CD4-positive, alpha-beta T cell treated with Interleukin-4 for 4 hours (primary cell): ENCODE measurements at places on chromosomes 13 and 19.
A peak's percentile ranks its signal among the peaks of the same experiment; 100 is the strongest.

GRCh38 chr19:13302526-13303270 lies 152.5 kb downstream of the IER2 start:
- no peak for DNase-seq

- no peak for DNase-seq
Measured at GRCh38 chr13:79646880-79647279, 165.9 kb downstream of the NDFIP2 start.

- no peak for DNase-seq
Measured at GRCh38 chr13:113121928-113122471, 599 bp upstream of the F10 start.

DNA sequence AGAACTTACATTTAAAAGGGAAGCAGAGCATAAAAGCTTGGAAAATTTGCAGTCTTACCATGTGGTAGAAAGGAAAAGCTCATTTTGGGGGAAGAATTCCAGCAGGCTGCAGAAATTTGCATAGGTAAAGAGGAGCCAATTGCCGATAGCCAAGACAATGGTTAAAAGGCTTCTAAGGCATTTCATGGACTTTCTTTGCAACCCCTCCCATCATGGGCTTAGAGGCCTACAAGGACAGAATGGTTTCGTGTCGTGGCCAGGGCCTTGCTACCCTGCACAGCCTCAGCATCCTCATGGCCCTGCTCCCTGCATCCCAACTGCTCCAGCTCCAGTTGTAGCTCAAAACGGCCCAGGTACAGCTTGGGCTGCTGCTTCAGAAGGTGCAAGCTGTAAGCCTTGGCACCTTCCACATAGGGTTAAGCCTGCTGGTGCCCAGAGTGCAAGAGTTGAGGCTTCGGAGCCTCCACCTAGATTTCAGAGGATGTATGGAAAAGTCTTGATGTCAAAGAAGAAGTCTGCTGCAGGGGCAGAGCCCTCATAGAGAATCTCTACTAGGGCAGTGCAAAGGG lies 420.3 kb downstream of the PCDH17 start:
- no peak for DNase-seq

DNA sequence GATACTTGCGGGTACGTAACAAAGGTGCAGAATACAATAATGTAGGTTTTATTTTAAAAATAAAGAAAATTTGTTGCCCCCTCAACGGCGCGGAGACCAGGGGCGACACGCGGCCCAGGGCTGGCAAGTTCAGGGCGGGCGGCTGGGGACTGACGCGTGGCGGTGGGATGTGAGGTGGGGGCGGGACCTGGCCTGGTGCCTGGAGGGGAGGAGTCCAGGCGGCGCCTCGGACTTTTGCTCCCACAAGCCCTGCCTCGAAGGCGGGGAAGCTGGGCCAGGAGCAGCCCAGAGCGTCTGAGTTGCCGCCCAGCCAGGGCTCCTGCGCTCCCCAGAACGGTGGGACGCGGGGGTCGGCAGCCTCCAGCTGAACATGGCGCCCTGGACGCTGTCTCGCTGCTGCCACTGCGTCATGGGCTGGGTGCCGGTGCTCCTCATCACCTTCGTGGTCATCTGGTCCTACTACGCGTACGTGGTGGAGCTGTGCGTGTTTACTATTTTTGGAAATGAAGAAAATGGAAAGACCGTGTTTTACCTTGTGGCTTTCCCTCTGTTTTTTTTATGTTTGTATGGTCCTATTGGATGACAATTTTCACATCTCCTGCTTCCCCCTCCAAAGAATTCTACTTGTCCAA lies 1122.8 kb upstream of the ATXN8OS start:
- no peak for DNase-seq

- peak; percentile 7 for DNase-seq
Measured at GRCh38 chr13:77810430-77810829, 108.2 kb downstream of the EDNRB start.

GRCh38 chr13:48155848-48156247 lies 60.9 kb upstream of the MED4 start:
- DNase-seq: peak; percentile 91

GRCh38 chr19:54257116-54257480 lies at the start of gene LILRB5:
LILRB5 (minus strand) TSS chr19:54257273; CDS start chr19:54257193, 80 bp downstream.
- DNase-seq: no peak

DNA sequence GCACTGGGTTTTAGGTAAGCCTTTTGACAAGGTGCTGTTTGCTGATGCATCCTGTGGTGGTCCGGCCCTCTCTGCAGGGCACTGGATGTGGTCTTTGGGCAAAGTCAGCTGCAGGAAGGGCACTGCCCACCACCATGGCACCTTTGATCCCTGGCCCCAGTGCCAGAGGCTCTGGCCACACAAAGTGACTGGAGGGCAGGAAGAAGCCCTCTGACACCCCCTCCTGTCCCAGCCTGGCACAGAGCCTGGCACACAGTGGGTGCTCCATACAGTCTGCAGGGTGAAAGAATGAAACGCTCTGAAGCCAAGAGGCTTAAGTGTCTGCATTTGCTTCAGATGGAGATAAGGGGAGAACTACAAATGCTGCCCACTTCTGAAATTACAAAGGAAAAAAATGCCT lies 47.6 kb upstream of the CNMD start:
- no peak for DNase-seq

DNA sequence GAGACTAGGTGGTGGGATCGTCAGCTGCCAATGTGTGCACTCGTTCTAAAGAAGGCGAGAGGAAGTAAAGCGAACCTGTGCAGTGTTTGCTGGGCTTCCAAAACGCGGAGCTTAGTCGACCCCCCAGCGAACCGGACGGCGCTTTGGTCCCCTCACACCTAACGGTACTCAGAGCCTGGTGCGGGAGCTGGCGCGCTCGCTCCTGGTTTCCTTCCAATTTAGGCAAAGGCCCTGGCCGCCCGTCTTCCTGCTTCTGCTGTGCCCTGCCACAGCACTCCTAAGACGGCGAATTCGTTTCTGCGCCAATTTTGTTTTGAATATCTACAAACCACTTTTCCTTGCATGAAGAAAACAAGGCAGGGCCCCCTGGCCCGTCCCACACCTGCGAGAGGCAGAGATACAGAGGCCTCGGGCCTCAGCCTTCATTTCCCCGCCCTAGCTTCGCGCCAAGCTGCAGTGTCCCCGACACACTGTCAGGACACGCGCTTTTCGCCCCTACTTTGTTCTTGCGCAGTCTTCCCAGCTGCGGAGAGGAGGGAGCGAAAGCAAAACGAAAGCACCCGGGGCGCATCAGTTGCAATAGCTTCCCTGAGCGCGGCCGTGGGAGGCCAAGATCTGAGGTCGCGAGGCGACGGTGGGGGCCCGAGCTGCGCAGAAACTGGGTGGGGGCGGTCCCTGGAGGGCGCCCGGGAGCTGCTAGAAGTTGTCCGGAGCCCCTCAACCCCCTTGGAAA lies 111.9 kb downstream of the KCNRG start:
- peak; percentile 56 for DNase-seq

DNA sequence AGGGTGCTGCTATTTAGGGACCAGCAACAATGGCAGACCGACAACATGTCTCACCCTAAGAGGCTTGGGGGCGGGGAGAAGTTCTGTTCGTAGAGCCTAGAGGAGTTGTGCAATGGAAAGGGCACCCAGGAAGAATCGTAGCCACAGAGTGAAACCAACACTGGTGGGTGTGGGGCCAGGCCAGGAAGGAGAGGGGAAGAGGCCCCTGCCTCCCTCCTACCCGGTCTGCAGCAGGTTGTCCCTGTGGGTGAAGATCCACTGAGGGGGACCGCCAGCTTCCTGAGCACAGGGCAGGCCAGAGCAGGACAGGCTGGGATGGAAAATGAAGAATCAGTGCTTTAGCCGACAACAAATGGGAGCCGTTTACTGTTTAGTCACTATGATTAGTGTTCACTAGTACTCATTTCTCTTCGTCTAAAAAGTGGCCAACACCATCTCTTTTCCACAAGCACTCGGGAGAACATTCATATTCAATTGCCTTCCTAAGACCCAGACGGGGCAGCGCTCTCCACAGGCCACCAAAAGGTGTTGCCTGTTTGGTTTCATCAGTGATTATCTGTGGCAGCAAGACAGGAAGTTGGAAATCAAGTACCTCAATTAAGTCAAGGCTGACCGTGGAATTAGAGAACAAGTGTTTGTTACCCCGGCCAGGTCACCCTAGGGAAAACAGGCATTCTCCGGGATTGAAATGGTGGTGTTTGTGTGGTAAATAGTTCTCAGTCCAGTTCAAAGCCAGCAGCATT lies 1.1 kb upstream of the ATP11A start:
- peak; percentile 41 for DNase-seq

GRCh38 chr19:12703046-12703445 lies 6.6 kb upstream of the FBXW9 start:
- no peak for DNase-seq
